ENCODE measurements at places on chromosomes 4 and X.
A peak's percentile ranks its signal among the peaks of the same experiment; 100 is the strongest.

- peak; percentile 66 for DNase-seq
These were observed 91.9 kb downstream of the TSPAN5 start for GRCh38 chr4:98566361-98567008.

- DNase-seq: no peak
These were observed 2.1 kb downstream of the NSD2 start for GRCh38 chr4:1873291-1873690.

GRCh38 chr4:106698621-106699195 is 330.1 kb upstream of the GIMD1 start:
- DNase-seq: no peak

DNA sequence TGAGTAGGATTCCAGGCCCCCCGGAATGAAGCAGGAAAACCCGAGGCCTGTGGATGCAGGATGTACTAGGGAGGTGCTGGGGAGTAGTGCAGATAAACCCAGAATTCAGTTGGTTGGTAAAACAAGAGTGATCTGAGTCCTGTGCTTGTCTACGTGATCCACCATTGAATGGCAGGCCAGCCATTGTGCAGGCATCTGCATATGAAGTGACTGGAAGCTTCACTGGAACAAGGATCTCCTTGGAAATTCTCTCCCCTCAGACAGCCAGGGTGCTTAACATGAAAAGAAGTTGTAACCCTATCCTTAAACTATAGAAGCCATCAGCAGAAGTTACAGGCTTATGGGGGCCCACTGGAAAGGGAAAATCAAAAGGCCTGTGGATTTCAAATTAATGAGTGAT is 656 bp upstream of the GSPT2 start:
- no peak for DNase-seq

GRCh38 chr4:81627590-81627989 is 155.9 kb upstream of the RASGEF1B start:
- DNase-seq: no peak

DNA sequence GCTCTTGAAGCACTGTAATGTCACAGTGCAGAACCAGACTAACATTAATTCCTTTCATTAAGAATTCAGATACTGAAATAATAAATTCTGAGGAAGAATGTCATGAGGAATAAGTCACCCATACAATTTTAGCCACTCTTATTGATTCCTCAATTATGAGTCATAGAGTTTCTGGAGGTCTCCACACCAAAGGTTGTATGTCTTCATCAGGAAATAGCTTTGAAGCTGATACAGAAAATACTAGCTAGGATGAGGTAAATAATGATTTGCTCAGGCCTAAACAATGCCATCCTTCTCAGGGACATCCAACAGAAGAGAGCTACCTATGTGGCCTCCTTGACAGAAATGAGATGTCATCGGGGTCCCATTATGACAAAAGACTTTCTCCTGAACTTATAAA is 238.8 kb downstream of the OR13H1 start:
- no peak for DNase-seq

DNA sequence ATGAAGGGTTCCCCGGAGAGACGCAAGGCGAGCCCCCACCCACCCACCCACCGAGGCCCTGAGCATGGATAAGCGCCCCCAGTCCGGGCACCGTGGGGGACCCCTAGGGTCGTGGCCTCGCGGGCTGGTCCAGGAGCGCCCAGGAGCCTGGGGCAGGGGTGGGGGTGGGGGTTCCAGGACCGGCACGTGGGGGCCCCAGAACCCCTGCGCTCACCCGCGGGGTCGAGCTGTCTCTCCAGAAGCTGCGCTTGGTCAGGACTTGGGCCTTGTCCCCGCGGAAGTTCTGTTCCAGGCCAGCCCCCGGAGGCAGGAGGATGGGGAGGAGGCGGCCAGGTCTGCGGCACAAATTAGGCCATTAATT is 11.2 kb upstream of the SHOX start:
- DNase-seq: no peak

DNA sequence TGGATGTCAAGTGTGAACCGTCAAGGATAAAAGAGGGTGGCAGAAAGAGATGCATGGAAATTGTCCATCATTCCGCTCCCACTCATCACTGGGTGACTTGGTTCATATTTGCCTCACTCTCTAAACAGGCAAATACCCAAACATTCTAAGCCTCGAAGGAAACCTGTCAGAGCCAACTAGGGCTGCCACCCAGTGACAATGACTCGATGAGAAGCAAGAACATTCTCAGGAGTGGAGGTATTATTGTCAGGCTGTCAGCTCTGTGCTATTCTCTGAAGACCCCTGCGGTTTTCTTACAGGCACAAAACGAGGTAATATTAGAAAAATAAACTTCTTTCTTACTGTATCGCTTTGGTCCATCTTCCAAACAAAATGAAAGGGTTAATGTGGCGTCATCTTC is 139.6 kb downstream of the LDB2 start:
- DNase-seq: no peak

- DNase-seq: no peak
These were observed 61.5 kb downstream of the TMEM131L start for GRCh38 chr4:153527690-153528089.

GRCh38 chr4:139229534-139230039 is 50.4 kb downstream of the MGARP start:
- DNase-seq: no peak

GRCh38 chr4:183848805-183849204 is 56.3 kb upstream of the STOX2 start:
- no peak for DNase-seq

DNA sequence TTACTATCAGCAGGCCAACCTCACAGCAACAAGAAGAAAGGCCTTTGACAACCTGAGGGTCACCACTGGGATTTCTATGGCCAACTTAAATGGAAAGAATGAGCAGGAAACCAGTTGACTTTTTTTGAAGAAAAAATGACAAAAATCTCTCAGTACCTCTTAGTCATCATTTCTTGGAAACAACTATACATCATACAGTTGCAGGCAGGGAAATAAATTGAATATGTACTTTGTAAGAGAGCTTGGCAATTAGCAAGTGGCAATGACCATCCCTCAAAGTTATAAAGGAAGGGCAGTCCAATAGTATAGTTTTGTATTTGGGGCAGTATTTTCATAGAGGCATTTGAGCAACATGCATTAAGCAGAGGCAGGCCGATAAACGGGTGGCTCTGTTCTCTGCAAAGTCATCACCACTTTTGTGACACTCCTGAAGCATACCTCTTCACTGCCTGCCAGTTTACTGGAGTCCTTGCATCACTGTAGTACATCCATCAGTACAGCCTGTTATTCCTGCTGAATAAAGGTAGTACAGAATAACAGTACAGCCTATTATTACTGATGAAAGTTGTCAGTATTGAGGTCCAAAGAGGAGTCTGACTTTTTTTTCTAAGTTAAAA is 83.3 kb upstream of the AMELX start:
- no peak for DNase-seq

DNA sequence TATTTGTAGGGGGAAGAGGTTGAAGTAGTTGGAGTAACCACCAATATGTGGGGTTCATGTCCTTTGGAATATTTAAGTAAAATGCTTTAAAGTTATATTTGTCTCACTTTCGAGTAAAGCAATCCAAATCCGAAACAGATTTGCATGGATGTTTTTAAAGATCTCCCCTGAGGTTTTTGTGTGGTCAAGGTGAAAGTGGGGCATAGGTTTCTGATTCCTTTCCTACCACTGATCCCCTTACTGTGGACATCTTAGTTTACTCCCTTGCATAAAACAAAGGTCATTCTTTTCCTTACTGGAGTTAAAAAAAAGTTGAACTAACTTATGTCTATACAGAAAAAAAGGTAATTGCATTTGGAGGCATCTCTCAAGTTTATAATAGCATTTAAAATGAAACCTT is 71.9 kb upstream of the PHOX2B start:
- no peak for DNase-seq

GRCh38 chr4:108831886-108832285 is 69.0 kb upstream of the ETNPPL start:
- no peak for DNase-seq

DNA sequence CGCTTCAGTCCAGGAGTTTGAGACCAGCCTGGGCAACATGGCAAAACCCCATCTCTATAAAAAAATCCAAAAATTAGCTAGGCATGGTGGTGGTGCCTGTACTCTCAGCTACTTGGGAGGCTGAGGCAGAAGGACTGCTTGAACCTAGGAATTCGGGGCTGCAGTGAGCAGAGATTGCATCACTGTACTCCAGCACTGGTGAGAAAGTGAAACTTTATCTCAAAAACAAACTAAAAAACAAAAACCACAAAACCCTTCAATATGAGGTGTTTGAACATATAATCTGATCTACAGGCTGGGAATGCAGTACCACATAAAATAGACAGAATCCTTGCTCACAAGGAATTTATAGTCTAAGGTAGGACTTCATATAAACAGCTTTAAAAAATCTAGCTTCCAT is 103.9 kb downstream of the PDS5A start:
- DNase-seq: no peak

DNA sequence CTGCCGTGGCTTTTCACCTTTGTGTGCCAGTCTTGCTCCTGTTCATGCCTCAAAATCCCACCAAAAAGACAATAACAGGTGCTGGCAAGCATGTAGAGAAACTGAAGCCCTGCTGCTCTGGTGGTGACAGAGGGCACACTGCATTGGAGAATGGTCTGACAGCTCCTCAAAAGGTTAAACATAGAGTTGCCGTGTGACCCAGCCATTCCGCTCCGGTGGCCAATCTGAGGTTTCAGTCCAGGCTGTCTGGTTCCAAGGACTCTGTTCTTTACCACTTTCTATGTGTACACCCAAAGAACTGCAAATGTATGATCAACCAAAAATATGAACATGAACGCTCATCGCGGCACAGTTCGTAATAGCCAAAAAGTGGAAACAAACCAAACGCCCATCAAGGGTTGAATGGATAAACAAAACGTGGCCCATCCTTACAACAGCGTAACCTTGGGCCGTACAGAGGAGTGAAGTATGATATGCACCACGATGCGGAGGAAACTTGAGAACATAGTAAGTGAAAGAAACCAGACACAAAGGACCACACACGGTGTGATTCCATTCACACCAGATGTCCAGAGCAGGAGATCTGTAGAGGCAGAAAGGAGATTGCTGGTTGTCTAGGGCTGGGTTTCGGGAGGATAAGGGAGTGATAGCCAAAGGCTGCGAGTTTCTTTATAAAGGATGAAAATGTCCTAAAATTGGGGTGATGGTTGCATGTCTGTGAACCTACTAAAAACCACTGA is 33.6 kb upstream of the WFS1 start:
- no peak for DNase-seq

- DNase-seq: no peak
These were observed 151.7 kb upstream of the CXCL13 start for GRCh38 chr4:77453911-77454310.

- no peak for DNase-seq
These were observed 310.4 kb downstream of the GPAT3 start for GRCh38 chr4:83846193-83846830.

DNA sequence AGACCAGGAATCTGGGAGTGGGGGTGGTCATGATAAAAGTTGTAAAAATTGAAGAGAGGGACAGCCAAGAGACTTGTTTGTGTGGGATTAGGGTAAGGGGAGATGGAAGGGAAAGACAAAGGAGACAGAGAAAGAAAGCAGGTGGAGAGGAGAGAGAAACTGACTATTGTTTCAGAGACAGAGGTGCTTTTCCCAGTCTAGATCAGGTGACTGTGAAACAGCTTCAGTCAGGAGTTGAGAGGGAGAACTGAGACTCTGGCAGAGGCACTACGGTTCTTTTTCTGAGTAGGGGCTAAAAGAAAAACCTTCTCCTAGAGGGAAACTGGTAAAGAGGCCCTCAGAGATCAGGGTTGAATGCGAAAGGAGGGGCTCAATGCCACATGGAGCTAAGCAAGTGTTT is 106.4 kb downstream of the KDR start:
- DNase-seq: no peak

GRCh38 chr4:77127837-77128621 is 29.0 kb upstream of the CCNG2 start:
- no peak for DNase-seq

GRCh38 chr4:147492761-147493160 is 11.9 kb downstream of the EDNRA start:
- no peak for DNase-seq

DNA sequence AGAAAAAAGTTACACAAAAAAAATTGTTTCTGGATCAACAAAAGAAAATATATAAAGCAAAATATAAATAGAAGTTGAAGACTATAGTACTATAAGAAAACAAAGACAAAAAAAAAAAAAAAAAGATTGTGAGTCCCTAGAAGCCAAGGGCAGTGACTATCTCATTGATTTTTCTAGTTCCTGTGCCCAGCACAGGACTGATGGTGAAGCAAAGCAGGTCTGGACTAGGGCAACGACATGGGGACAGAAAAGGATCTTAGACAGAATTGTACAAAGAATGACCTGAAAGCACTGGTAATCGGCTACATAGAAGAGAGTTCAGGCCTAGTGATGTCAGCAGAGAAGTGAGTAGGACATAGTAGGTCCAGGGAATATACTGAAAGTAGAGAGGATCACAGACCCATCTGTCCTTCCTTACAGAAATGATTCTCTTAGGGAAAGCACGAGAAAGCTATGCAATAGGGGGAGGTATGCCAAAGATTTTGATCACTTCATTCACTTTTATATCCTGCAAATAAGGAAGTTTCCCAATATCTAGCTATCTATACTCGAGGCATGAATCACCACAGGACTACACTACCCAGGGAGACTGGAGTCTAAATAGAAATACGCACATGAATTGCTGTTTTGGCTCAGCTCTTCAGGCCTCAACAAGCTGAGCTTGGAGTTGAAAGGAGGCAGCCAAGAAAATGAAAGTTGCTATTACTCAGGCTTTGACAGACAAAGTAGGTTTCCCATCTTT is 230.9 kb upstream of the GPC4 start:
- DNase-seq: no peak

DNA sequence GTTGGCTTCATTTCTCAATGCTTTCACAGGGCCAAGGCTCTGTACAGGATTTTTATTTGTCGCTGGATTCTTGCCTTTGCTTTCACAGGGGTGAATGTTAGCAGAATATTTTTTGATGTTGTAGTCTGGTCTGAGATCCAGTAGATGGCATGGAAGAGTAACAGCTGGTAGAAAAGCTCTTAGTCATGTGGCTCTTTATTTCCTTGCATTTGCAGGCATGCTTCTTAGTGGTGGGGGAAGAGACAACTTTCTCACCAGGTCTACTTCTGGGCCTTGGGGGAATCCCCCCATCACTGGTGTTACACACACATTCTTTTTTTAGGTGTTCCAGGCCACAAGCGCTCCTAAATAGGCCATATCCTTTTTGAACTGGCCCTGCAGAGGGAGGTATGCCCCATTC is 58.2 kb upstream of the DKK2 start:
- no peak for DNase-seq

GRCh38 chr4:16205298-16206164 is 20.7 kb downstream of the TAPT1 start:
- no peak for DNase-seq

All from caudate nucleus (tissue), 63 donors.